Astrocyte (in vitro differentiated cells and primary cell): ENCODE measurements at places on chromosomes 5 and 9. TPM values are rescaled to one million over a fixed set of nuclear protein-coding genes. Genes with fewer than 3 reads are reported as not detected.
A peak's percentile ranks its signal among the peaks of the same experiment; 100 is the strongest.

DNA sequence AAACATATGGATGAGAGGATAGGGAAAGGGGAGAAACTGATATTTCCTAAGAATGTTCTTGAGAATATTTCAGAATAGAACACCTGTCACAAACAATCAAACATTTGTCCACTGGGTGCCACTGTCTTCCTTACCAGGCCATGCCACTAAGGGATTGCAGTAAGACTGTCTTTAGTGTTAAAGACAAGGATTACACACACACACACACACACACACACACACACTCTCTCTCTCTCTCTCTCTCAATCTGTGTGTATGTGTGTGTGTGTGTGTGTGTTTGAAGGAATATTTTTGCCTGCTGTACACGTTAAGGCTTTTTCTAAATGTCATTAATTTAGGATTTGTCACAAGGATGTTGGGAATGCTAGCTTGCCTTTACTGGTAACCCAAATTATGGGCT lies 54.4 kb downstream of the CCDC192 start:
- DNase-seq, result peak; percentile 50

GRCh38 chr5:90231688-90232087 lies 177.9 kb downstream of the CETN3 start:
- no peak for DNase-seq

GRCh38 chr9:98551511-98552286 lies 157.0 kb downstream of the GABBR2 start:
- peak; percentile 99 for DNase-seq

Gene POLR1E
- 20.5 and 23.2 TPM in 2 replicates for total RNA-seq

GRCh38 chr9:86041311-86041741 lies 58.0 kb downstream of the GOLM1 start:
- peak; percentile 63 for DNase-seq

- no peak for DNase-seq
These were observed 322.2 kb downstream of the CEMIP2 start for GRCh38 chr9:71446106-71446472.

Gene GABBR2
- 2.0 and 2.2 TPM in 2 replicates for total RNA-seq

Gene GFPT2
- total RNA-seq, result 14.6 and 19.0 TPM in 2 replicates

- DNase-seq, result no peak
These were observed 157.6 kb downstream of the ACTL7B start for GRCh38 chr9:108698231-108698630.

Gene ASS1
- 117 and 182 TPM in 2 replicates for total RNA-seq

DNA sequence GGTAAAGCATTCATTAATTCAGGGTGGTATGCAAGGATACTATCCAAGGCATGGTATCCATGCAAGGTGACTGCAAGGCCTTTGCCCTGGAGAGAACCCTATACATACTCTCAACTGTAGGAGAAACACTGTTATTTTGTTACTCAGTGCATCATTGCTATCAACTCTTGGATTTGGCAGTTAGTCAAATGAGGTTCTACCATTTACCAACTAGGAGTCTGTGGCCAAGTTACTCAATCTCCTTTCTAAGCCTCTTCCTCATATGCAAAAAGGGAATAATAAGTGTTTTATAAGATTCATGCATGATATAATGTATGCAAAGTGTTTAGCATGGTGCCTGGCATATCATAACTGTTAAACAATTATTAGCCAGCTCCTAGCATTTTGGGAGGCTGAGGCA lies 4.0 kb downstream of the PCDHGC3 start:
- DNase-seq, result no peak

GRCh38 chr5:52853650-52854049 lies 65.9 kb downstream of the ITGA1 start:
- no peak for DNase-seq

- DNase-seq, result no peak
These were observed 564.0 kb downstream of the IRX1 start for GRCh38 chr5:4159681-4160080.

DNA sequence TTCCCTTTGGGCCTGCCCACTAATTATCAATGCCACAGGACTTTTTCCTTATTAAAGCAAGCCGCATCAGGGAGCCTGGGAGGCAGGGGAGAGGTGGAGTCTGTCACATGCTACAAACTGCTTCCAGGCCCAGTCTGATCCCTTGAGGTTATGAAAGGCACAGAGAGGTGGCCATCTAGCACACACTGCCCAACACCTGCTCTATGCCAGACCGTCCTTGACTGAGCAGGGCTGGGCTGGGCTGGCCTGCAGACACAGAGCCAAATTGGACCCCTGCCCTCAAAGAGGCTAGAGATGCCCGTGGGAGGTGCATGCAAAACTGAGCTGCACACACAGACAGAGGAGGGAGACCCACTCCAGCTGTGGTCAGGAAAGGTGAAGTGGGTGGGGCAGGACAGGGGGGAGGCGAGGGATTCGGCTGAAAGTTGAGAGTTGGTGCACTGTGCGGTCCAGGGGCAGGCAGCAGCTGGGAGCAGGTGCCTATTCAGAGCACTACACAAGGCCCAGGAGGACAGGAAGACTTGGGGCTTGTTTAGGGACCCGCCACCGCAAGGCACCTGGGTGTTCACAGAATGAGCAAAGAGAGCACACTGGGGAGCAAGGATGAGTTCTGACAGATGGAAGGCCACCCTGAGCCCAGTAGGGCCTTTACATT lies 36.4 kb upstream of the TCF7 start:
- no peak for DNase-seq

Gene POU5F2
- total RNA-seq, result 0.43 and 0.54 TPM in 2 replicates

DNA sequence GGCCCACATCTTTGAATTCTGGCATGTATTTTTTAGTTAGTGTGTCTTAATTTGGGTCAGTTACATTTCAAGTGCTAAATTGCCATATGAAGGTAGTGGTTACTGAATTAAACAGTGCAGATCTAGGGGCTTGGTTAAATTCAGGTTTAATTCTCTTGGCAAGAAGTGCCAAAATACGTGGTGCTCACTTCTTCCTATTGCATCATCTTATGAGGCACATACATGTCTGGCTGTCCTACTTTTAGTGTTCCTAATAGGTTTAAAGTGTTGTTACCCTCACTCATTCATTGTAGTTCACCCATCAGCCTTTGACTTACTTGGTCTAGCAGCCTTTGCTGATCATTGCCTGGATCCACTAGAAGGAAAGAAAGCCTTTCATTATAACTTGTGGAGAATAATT lies 59.5 kb downstream of the RPS6 start:
- DNase-seq, result no peak

Gene GABRA6
- not detected in 2 replicates for total RNA-seq

Gene CCDC171
- 1.2 and 2.0 TPM in 2 replicates for total RNA-seq

- DNase-seq, result no peak
These were observed 284.5 kb downstream of the IRX2 start for GRCh38 chr5:2466966-2467365.

DNA sequence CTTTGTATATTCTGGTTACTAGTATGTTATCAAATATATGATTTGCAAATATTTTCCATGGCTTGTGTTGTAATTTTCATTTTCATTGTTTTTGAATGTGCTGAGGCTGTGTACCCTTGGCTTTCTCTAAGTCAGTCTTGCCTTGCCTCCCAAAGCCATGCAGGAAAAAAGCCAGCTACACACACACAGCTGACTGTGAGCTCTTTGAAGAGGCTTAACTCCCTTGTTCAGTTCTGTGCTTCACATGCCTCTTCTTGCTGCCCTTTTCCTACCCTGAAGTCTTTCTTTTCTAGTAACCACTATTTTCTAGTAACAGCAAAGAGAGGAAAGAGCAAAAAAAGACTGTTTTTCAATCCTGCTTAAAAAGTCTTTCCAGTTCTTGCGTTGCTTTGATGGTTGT lies 53.9 kb downstream of the KCNN2 start:
- no peak for DNase-seq

- peak; percentile 14 for DNase-seq
These were observed 1304.4 kb downstream of the MAT2B start for GRCh38 chr5:164809821-164810220.

DNA sequence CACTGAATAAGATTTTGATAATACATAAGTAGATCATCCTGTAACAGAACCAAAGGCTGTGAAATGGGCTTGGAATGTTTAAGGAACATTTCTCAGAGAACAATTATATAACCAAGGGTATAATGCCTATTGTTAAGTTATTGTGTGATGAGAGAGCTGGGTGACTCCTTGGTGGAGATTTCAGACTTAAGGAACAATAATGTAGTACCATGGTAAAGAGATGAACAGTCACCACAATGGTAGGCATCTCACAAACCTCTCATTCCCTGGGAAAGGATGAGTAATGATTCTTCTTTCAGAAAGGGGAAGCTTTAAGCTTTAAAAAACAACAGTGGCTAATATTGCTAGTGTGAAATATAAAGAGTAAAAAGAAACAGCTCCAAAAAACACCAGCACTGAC lies 147.4 kb downstream of the TRIM36 start:
- peak; percentile 15 for DNase-seq

GRCh38 chr5:151625285-151625684 lies 34.2 kb upstream of the FAT2 start:
- no peak for DNase-seq

DNA sequence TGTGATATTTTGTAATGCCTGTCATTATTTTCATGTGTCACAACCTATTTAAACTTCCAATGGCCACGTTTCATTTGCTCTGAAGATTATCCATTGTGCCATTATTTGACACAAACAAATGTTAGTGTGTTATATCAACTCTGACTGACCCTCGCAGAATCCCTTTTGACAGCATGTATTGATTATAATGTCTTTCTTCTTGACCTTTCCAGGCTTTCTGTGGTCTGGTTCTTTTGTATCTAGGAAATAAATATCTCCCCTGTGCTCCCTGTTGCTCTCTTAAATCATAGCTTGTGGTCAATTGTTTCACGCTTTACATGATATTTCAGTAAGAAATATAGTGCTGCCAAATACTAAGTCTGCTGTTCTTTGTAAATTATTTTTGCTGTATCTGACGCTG lies 442.6 kb downstream of the SEMA5A start:
- no peak for DNase-seq

GRCh38 chr5:172428224-172429166 lies 25.8 kb downstream of the SH3PXD2B start:
- DNase-seq, result no peak

GRCh38 chr9:19927560-19927959 lies 138.7 kb upstream of the SLC24A2 start:
- DNase-seq, result no peak
